NCI-H1694 treated with DMSO at 0.1 percent for 48 hours (cell line): ENCODE measurements at places on chromosomes 6 and 20.
A peak's percentile ranks its signal among the peaks of the same experiment; 100 is the strongest.

GRCh38 chr6:53939830-53940229 is 145.0 kb downstream of the LRRC1 start:
- DNase-seq: no peak

- DNase-seq: no peak
Observed at GRCh38 chr6:35260591-35261570, 1.3 kb downstream of the ZNF76 start.

- no peak for DNase-seq
Observed at GRCh38 chr20:50245498-50246366, 55.1 kb downstream of the CEBPB start.

DNA sequence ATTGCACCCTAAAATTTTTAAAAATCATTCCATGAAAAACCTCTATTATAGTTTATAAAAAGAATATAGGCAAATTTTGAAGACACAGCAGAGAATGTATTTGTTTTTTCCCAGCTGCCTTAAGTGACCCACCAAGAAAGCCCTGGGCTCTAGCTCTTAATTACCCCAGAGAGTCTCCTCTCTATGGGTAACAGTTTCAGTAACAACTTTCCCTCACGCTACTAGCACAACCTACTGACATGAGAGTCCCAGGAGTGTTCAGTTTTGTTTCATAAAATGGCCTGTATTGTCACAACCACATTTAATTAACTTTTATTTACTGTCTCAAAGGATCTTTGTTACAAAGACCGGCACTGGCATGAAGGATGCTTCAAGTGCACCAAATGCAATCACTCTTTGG is 41.5 kb downstream of the FHL5 start:
- no peak for DNase-seq

DNA sequence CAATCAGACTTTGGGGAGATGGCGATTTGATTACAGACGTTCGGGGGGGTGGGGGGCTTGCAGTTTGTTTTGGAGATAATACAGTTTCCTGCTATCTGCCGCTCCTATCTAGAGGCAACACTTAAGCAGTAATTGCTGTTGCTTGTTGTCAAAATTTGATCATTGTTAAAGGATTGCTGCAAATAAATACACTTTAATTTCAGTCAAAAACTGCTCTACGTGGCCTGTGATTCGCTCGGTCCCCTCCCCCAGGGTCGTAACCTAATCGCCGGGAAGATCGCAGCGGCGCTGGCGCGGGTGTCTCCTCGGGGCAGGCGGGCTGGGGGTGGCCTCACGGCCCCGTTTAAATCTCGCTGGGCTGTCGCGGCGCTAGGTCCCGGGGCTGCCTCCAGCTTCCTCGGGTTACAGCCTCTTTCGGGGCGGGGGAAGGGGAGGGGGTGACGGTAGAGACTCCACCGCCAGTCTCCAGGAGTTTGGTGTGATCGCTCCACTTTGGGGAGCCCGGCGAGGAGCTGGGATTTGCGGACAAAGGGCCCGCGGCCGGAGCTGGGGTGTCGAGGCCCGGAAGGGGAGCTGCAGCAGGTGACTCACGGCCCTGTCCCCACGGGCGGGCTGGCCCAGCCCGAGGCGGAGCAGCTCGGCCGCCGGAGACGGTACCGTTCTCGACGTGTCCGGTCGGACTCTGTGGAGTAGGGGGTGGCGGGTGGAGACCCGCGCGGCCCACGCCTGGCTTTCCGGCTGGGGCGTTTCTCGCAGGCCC is 4.2 kb downstream of the FOXC1 start:
- DNase-seq: no peak

- DNase-seq: no peak
Observed at GRCh38 chr6:166174031-166174430, 6.4 kb upstream of the TBXT start.

GRCh38 chr20:15561707-15562404 is 1011.4 kb downstream of the KIF16B start:
- no peak for DNase-seq

DNA sequence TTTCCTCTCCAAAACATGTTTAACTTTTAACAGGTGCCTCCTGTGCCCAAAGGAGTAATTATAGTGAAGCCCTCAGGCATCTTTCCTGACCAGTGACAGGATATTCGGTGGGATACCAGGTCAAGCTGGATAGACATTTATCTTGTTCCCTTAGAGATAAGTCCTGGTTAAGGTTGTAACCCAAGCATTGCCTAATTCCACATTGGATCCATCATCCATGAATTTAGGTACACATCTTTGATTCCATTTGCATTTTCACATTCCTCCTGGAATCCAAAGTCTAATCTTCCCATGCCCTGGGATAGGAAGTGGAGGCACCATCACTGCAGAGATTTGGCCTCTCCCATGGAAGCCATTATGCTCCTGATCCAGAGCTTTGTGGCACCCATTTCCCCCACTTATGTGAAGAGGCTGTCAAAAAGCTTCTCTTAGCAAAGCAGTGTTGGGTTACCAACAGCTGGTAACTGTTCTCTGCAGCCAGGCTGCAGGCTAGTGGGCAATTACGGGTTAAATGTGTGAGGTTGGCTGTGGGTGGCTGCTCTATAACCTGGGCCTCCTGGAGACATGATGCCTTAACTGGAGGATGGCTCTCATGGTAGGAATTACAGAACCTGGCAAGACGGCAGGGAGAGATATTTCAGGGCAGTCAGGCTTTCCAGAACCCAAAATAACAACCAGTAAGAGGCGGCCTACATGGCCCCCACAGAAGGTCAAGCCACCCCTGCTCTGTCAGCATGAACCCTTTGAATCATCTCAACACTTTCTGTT is 96.9 kb upstream of the VGLL2 start:
- DNase-seq: no peak

GRCh38 chr6:162090734-162091133 is 636.8 kb downstream of the PRKN start:
- DNase-seq: no peak

DNA sequence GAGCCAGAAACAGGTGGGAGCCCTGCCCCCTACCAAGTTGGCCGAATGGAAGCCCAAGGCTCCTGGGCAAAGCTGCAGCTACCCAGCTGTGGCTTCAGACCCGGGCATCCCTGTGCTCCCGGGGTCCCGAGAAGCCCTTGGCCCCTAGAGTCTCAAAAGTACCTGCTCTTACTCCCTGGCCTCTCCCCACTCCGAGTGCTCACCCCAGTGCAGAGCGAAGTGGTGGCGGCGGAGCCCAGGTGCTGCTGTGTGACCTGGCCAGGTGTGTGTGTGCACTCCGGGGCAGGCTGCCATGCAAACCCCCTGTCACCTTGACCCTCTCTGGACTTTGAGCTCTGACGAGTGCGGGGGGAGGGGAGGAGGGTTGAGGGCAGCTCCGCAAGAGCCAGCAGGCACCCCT is 493.8 kb upstream of the MANEA start:
- no peak for DNase-seq

GRCh38 chr20:31606804-31607639 is 1.9 kb downstream of the ID1 start:
- peak; percentile 88 for DNase-seq
